SIG-M5 (cell line): ENCODE measurements at places on chromosomes 7 and 10.

GRCh38 chr10:97063271-97063982 lies 122.3 kb downstream of the SLIT1 start:
- DNase-seq = no peak

DNA sequence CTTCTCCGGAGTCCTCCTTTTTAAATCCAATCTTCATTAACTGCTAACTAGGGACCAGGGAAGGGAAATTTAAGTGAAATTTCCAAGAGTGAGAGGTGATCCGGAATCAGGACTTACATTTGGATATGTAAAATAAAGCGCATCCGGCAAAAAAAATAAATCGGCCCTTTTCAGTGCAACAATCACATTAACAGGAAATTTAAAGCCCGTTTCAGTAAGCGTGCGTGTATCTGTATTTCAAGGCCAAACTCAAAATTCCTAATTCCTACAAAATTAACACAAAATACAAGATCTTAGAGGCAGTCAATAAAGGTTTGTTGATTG lies 771 bp downstream of the DNAJC9 start:
- DNase-seq = no peak

GRCh38 chr10:62899311-62899710 lies 83.1 kb upstream of the EGR2 start:
- no peak for DNase-seq

GRCh38 chr10:70753026-70753663 lies 32.0 kb downstream of the TBATA start:
- no peak for DNase-seq

DNA sequence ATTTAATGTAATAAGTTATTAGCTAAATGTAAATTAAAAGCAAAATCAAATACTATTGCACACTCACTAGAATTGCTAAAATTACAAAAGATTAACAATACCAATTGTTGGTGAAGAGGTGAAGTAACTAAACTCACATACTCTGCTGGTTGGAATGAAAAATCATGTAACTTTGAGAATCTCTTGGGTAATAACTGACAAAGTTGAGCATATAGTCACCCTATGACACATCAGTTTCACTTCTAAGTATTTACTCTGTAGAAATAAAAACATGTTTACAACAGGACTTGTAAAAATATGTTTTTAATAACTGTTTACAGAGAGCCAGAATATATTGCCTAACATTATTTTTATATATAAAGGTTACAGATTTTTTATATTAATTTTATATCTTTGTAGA lies 33.6 kb downstream of the CNTNAP2 start:
- DNase-seq = no peak

DNA sequence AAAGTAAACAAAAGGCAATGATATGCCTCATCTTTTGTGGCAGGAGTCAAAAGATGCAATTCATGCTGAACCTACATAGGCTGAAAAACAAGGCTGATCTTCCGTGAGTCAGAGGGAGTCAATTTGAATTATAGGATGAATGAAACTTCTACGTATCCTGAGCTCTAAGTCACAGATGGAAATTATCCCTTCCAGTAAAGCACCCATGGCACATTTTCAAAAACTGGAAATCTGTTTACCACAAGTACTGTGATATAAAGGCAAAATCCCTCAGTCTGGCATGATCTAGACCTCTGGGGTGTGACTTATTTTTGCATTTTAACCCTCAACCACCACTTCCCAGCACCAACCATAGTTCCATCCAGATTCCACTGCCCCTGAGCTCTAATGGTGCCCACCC lies 69.6 kb downstream of the NRG3 start:
- DNase-seq = no peak
